Stimulated activated CD4-positive, alpha-beta T cell treated with anti-CD3 and anti-CD28 coated beads, Interleukin-4, amount 100 ng/mL, for 24 hours (primary cell): ENCODE measurements at places on chromosomes 13 and 19.

- peak; percentile 53 for DNase-seq
Observed at GRCh38 chr13:50080911-50081678, 65.9 kb downstream of the KCNRG start.

DNA sequence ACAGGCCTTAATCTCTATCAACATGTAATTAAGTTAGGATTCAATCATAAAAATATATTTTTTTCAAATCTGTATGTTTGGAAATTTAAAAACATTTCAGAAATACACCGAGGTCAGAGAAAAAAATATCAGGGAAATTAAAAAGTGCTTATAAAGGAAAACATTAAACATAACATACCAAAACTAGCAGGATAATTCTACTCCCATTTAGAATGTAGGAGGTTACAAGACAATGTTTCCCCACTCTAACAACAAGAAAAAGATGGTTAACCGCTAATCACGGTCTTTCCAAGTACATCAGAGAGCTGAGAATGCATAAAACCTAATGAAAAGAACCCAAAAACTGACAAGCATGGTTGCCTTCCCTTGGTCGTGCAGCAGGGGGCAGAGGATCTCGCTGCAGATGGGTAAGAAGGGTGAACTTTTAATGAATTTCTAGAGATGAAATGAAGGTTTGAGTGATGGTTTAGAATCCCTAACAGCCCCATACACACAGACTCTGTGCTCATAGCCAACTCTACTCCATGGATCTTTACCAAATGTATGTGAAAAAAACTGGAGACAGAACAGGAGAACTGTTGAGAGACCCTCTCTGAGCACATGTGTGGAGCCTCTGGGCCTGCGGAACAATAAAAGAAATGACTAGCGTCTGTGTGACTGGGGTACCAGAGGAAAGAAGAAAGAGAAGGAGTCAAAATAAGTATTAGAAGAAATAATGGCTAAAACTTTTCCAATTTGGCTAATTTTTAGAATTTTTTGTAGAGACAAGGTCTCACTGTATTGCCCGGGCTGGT lies 51.3 kb upstream of the LSM14A start:
- DNase-seq: peak; percentile 57

- DNase-seq: no peak
Observed at GRCh38 chr13:40790154-40790616, 774 bp downstream of the SLC25A15 start.

DNA sequence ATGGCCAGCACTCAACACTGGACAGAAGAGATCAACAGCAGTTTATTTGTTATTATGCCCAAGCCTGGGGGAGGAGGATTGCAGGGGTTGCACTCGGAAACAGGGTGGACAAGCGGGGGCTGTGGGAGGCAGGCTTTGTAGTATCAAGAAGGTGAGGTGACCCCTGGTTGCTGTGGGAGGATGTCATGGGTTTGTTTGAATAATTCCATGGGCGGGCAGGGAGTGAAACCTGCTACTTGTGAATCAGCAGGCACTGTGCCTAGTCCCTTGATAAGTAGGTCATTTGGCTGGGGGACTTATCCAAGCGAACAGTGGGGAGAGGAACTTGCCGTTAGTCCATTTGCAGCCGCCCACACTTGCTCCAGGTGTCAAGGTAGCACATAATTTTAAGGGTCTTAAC lies 84.4 kb upstream of the KCTD15 start:
- DNase-seq: no peak

GRCh38 chr19:2123682-2124387 lies 27.1 kb downstream of the IZUMO4 start:
- DNase-seq: no peak

DNA sequence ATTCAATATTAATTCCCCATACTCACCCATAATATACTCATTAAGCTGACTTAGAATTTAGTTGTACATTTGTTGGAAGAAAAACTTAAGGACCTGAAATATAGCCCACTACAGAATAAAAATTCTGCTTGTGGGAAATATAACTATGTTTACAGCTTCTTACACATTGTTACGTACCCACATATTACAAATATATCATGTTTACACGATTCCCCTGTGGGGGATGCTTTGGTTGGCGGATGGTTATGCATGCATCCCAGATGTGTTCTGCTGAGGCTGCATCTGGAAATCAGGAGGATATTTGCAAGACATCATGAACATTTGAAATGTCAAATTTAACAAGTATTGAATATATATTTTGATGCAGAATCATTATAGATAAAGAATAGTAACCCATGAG lies 79.5 kb upstream of the KL start:
- DNase-seq: no peak

DNA sequence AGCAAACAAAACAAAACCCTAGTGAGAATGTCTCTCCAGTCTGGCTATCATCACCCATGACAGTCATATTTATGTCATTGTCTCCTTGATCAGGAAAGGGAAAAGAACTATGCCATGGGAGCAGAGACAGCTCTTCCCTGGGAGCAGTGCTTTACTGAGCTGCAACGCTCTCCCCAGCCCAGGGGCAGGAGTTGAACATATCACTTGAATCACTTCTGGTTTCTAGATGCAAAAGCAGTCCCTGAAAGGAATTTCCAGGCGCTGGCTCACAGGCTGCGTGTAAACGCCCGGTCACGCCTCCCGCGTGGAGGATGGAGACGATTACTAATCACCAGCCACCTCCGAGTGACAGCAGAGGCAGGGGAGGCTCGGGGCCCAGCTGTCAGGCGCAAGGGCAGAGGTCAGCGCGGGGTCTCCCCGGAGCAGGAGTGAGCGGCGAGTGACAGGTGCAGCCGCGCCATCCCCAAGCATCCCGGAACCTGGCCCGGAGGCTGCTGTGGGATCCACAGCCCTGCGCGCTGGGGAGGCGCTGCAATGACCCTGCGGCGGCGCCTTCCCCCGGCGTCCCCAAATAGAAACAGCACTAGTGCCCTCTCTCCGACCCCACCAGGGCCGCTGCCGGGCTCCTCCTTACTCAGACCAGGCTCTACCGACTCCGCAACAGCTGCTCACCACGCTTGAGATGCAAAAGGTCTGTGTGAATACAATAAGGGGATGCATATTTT lies 23.5 kb upstream of the DCLK1 start:
- DNase-seq: no peak

DNA sequence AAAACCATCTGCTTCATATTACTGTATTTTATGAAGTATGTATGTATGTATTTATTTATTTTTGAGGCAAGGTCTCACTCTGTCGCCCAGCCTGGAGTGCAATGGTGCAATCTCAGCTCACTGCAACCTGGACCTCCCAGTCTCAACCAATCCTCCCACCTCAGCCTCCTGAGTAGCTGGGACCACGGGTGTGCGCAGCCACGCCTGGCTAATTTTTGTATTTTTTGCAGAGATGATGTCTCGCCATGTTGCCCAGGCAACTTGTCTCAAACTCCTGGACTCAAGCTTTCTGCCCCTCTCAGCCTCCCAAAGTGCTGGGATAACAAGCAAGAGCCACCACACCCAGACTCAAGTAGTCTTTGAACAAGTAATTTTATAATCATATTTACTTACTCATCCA lies 5.5 kb downstream of the KATNAL1 start:
- DNase-seq: no peak

- no peak for DNase-seq
Observed at GRCh38 chr13:109782823-109783431, 3.5 kb downstream of the IRS2 start.

DNA sequence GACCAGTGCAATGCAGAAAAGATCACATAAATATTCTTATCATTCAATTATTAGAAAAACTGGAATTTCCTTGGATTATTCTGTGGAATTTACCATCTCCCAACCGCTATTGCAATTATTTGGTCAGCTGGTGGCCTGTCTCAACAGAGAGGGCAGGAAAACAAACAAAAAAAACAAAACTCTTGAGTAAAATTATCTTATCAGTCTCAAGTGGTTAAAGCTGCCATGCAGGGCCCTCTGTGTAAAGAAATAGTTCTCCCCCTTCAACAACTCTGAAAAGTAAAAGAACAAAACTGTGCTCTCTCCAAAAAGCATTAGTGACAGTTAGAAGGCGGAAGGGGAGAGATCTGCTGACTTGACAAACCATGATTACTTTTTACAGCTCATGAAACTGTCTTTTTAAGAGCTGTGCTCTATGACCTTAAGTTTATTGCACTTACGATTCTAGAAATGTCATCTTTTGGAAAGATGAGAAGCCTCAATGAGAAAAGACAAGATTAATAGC lies 152.3 kb downstream of the DLEU7 start:
- DNase-seq: no peak

GRCh38 chr13:78709028-78709427 lies 50.1 kb upstream of the OBI1 start:
- DNase-seq: no peak
